ENCODE measurements at places on chromosomes 1 and 21. TPM values are rescaled to one million over a fixed set of nuclear protein-coding genes. Genes with fewer than 3 reads are reported as not detected.

Gene ADAMTS5
- total RNA-seq = 1.1 TPM

Gene SNX7
- 24.4 TPM for total RNA-seq

Gene FCRL1
- not detected for total RNA-seq

Gene C4BPA
- not detected for total RNA-seq

Gene SERPINC1
- total RNA-seq = not detected

Gene RCSD1
- total RNA-seq = not detected

Gene C1orf115
- under 0.01 TPM for total RNA-seq

Gene KCNJ9
- not detected for total RNA-seq

Gene DIO1
- total RNA-seq = not detected

DNA sequence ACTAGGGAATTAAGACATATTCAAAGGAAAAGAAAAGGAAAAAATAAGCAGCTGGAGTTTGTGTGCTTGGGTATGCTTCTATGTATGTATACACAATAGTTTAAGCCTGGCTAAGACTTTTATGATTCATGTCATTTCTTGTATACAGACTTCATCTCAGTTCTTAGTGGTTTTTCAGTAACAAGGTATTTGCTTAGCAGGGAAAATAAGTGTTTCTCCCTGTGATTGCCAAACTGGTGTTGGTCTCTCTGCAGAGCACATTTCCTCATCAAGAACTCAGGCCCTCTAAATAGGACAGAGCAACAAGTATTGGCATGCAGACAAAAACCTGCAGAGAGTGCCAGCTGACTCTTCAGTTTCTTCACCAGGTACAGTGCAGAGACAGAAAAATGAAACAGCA is 484.4 kb upstream of the ZRANB2 start:
- no peak overlapping the region for H3K27ac ChIP-seq
- H3K27me3 ChIP-seq = no peaks in the 10 kb centered on the region
- H3K4me1 ChIP-seq = peaks cover 3% of the 10 kb centered on the region
- H3K36me3 ChIP-seq = no peaks in the 10 kb centered on the region
- DNase-seq = peak; percentile 83
- H3K4me3 ChIP-seq = no peak overlapping the region

DNA sequence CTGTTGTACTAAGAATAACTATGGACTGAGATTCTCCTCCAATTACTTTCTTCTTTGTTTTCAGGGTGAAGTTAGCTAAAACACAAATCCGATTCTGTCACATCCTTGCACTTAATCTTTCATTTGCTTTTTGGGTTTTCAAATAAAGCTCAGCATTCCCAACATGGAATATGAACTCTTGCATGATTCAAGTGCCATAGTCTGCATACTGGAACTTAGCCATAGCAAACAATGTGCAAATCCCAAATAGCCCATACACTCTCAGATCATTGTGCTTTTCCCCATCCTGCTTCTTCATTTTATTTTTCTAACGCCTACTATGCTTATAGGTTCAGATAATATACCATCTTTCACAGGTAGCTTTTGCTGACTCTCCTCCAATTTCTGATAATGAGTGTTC is 455.8 kb upstream of the PRMT6 start:
- no peaks in the 10 kb centered on the region for H3K36me3 ChIP-seq
- no peaks in the 10 kb centered on the region for H3K27me3 ChIP-seq
- DNase-seq = no peak
- no peak overlapping the region for H3K4me3 ChIP-seq
- no peaks in the 10 kb centered on the region for H3K4me1 ChIP-seq
- no peak overlapping the region for H3K27ac ChIP-seq

DNA sequence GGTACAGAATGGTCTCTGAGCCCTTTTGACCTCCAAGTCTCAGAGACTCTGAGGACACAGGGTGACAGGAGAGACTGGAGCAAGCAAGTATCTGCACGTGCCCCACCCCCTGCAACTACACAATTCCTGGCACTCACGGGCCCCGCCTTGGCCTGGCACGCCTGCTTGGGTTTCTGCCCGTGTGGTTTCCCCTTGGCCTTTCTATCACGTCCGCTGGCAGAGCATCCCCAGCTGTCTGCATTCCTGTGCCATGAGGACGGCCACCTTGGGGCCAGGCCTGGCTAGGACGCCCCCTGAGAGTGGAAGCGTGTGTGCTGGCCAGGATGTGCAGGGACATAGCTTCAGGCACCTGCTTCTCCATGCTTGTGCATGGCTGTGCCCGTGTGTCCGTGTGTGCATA is 14.3 kb upstream of the EDN2 start:
- H3K27ac ChIP-seq = no peak overlapping the region
- no peak overlapping the region for H3K4me3 ChIP-seq
- H3K36me3 ChIP-seq = no peaks in the 10 kb centered on the region
- DNase-seq = peak; percentile 38
- H3K27me3 ChIP-seq = no peaks in the 10 kb centered on the region
- H3K4me1 ChIP-seq = peaks cover 18% of the 10 kb centered on the region

GRCh38 chr1:116359060-116359830 is 13.8 kb upstream of the ATP1A1 start:
- no peak for DNase-seq
- no peaks in the 10 kb centered on the region for H3K36me3 ChIP-seq
- H3K27me3 ChIP-seq = no peaks in the 10 kb centered on the region
- peaks cover 5% of the 10 kb centered on the region for H3K4me1 ChIP-seq

DNA sequence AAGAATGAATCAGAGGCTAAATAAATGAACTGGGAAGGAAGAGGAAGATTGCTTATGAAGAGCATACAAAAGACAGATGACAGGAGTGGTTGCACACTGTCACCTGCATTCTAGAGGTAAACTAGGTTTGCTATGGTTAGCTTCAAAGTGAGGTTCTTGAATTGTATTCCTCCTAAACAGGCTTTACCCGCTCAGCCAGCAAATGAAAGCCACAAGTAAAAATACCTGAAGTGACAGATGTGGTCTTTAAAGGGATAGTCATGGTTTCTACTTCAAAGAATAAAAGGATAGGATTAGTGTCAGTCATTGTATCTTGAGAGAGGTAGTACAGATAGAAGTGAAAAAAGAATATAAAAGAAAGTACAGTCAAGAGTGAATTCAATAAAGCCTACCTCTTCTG is 32.4 kb upstream of the PRDX6 start:
- H3K36me3 ChIP-seq = 0 out of 2 replicates have a peak, but pooled peaks cover 1% of the 10 kb centered on the region
- H3K4me3 ChIP-seq = no peak overlapping the region
- no peaks in the 10 kb centered on the region for H3K27me3 ChIP-seq

DNA sequence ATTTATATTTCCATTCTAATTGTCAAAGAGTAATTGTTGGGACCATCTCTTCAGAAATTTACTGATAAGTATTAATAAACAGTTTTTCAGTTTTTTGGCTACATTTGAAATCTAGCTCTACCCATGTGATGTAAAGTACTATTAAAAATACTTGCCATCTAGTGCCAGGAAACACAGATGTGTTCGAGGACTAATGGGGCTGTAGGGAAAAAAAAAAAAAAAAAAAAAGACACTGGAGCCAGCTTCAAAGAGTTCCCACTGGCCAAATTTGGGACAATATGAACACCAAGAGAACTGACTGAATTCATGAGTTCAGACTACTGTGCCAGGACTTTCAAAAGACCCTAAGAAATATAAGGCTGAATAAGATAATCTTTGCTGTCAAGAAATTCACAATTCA is 65.2 kb upstream of the GFI1 start:
- H3K27ac ChIP-seq = no peak overlapping the region
- no peak overlapping the region for H3K4me3 ChIP-seq
- no peaks in the 10 kb centered on the region for H3K36me3 ChIP-seq
- no peak for DNase-seq
- no peaks in the 10 kb centered on the region for H3K4me1 ChIP-seq

GRCh38 chr1:229431284-229432115 is 2.4 kb downstream of the ACTA1 start:
- H3K4me3 ChIP-seq = no peak overlapping the region
- no peak for DNase-seq
- no peak overlapping the region for H3K27ac ChIP-seq
- peaks cover 64% of the 10 kb centered on the region for H3K27me3 ChIP-seq
- H3K4me1 ChIP-seq = no peaks in the 10 kb centered on the region

DNA sequence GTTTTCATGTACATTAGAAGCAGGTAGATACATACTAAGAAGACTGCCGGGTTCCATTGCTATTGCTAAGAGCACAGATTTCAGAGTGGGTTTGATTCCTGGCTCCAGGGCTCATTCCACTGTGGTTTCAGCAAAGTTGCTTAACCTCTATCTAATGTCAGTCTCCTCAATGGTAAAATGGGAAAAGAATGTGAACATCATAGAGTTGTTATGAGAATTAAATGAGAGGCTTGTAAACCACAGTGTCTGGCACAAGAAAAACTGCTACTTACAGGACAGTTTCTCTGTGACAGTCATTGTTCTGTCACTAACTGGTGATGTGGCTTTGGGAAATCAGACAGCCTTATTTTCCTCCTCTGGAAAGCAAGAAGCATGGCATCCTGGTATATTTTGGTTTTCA is 10.7 kb upstream of the PLXNA2 start:
- H3K27ac ChIP-seq = no peak overlapping the region
- DNase-seq = peak; percentile 52
- H3K4me3 ChIP-seq = no peak overlapping the region
- peaks cover 1% of the 10 kb centered on the region for H3K4me1 ChIP-seq
- peaks cover 22% of the 10 kb centered on the region for H3K27me3 ChIP-seq

DNA sequence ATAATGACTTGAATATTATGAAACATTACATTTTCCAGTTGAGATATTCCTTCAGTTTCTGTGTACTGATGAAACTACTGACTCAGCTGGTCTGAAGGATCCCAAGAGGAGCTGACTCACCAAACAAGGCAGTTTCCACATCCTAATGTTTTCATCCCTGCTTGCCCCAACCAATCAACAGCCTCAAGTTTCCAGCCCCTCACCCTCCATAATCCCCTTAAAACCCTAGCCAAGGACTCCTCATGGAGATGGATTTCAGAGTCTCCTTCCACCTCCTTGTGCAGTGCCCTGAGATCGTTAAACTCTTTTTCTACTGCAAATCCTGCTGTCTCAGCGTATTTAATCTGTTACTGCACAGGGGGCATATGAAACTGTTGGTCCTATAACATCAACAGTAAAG is 83.1 kb upstream of the HAO2 start:
- no peak overlapping the region for H3K4me3 ChIP-seq
- H3K27ac ChIP-seq = no peak overlapping the region
- peak; percentile 79 for DNase-seq

DNA sequence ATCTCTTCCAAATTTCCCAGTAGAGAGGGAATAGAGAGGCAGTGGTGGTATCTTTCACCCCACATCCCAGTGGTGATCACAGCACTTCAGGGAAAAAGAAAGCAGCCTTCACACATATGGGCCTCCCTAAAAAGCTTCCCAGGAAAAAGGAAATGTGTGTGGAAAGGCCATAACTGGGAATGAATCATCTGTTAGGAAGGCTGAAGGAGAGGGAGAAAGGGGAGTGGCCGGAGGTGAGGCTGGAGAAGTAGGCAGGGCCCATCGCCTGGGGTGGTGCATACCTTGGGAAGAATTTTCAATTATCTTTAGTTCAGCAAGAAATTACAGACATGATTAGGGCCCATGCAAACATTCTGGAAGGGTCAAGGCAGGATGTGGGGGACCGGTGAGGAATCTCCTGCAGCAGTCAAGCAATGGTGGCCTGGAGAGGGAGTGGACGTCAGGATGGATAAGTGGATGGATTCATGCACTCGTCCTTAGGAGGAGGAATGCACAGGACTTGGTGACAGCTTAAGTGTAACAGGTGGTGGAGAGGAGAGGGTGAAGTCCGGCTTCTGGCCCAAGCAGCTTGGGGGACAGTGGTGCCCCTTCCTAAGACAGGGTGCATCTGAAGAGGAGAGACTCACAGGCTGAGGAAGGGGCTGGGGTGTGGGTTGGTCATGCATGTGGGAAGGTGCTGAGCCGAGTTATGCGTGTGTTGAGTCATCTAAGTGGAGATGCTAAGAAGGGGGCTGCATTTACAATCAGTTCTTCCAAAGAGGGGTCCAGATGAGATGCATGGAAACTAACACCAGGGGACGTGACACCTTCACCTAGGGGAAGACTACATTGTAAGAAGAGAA is 17.9 kb downstream of the HIVEP3 start:
- peak; percentile 59 for DNase-seq
- peak overlapping the region; percentile 14 for H3K27ac ChIP-seq
- peaks cover 24% of the 10 kb centered on the region for H3K4me1 ChIP-seq

DNA sequence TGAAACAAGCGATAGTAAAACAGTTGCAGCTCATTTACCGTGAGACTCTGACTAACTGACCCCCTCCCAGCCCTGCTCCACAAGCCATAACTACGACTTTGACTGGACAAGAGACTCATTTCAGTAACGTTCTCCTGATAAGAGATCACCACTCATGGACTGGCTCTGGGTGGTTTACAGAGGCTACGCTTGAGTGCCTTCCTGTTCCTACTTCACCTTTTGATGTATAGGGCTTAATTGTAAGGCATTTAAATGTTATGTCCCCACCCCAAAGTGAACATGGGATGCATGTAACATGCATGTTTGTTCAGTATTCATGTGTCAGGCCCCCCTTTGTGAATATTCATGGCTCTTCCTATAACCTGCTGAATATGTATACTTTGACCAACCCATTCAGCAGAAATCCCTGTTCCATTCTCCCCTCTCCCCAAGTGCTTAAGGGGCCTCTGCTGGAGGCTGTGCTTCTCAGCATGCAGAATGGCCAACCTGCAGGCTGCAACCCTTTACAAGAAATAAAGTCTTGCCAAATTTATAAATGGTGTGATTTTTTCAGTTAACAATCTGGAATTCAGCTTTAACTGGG is 50.7 kb upstream of the SPOCD1 start:
- H3K36me3 ChIP-seq = no peaks in the 10 kb centered on the region
- H3K27ac ChIP-seq = no peak overlapping the region
- no peak overlapping the region for H3K4me3 ChIP-seq
- no peak for DNase-seq
- no peaks in the 10 kb centered on the region for H3K4me1 ChIP-seq

- no peaks in the 10 kb centered on the region for H3K27me3 ChIP-seq
- no peak overlapping the region for H3K27ac ChIP-seq
- no peaks in the 10 kb centered on the region for H3K36me3 ChIP-seq
- no peak for DNase-seq
- no peak overlapping the region for H3K4me3 ChIP-seq
Observed at GRCh38 chr1:160630523-160631451, 16.1 kb downstream of the SLAMF1 start.

Measured in IMR-90 (cell line).